ENCODE measurements at places on chromosomes 7 and 10. TPM values are rescaled to one million over a fixed set of nuclear protein-coding genes. Genes with fewer than 3 reads are reported as not detected.

DNA sequence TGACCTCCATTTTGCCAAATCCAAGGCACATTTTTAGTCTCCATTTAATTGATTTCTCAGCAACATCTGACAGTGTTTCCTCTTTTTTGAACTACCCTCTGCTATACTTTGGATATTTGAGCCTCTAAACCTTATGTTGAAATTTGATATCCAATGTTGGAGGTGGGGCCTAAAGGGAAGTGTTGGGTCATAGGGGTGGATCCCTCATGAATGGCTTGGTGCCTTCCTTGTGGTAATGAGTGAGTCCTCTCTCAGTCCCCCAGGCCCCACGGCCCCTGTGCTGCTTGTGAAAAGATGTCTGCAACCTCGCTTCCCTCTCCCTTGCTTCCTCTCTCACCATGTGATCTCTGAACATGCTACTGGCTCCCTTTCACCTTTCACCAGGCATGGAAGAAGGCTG, 96.8 kb upstream of the DGKB start:
- DNase-seq, result no peak
- H3K27me3 ChIP-seq, result no peaks in the 10 kb centered on the region
- H3K4me1 ChIP-seq, result no peaks in the 10 kb centered on the region

The OPN4 gene
- total RNA-seq, result not detected

The GLI3 gene
- total RNA-seq, result 24.9 TPM

The CCDC172 gene
- not detected for total RNA-seq

DNA sequence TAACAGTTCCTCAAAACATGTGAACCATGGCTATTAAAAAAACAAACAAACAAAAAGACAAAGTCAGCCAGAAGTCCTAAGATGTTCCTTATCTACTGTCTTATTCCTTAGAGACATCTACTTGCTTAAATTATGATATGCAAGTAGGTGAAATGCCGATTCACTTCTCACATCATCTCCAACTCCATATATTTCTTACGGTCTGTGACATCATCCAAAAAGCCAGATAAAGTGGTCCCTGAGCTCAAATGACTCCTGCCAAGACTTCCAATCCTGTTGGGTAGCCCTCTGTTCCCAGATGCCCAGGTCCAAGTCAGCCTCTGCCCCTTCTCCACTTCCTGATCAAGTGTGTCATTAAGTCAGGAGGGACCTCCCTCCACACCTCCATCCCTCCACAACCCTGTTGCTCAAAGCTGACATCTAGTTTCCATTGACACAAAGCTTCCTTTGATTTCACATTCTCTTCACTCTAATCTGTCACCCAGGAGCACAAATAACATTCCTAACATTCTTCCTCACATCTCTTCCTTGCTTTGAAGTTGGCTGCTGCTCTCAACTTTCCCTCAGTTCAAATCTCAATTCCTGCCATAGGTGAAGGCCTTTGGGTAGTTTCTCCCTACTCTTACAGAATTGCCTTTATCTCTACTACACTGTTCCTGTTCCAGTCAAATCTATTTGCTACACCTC, 56.1 kb upstream of the PDLIM1 start:
- peak overlapping the region; percentile 10 for H3K27ac ChIP-seq
- H3K4me3 ChIP-seq, result no peak overlapping the region
- DNase-seq, result no peak
- H3K36me3 ChIP-seq, result peaks cover 44% of the 10 kb centered on the region
- no peaks in the 10 kb centered on the region for H3K27me3 ChIP-seq

DNA sequence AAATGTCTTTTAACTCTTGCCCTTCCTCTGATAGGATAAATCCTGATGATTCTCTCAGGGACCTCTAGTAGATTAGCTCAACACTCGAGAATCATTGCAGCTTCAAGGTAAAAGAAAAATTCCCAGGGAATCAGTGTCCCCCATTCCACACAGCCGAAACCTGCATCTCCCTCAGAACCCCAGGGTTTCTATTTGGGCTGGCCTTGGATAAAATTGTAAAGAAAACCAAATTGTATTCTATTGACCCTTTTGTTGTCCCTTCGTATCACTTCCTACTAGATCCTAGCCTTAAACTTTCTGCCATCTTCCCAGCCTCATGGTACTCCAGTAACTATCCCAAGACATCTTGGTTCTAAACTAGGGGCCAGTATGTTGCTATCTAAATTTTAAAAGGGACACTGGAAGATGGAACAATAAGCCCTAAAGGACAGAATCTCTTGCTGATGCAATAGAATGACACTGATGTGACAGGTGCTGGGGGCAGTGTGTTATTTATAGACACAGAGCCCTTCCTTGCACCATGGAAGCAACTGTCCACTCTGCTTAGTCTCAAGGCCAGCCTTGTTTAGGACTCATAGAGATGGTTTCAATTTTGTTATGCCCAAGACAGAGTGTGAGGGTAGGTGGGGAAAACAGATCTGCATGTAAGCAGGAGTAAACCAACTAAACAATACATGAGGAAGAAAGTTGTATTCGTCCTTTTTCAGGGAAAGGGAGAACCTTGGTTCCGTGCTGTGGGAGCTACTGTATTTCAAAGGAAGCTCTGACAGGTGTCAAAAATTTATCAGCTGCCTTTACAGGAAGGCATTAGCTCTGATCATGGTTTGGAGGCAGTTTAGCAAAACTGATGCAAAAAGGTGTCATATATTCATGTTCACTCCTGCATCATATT, 7.6 kb downstream of the ASB15 start:
- no peaks in the 10 kb centered on the region for H3K36me3 ChIP-seq
- no peak overlapping the region for H3K4me3 ChIP-seq
- no peak overlapping the region for H3K27ac ChIP-seq
- peaks cover 2% of the 10 kb centered on the region for H3K4me1 ChIP-seq

DNA sequence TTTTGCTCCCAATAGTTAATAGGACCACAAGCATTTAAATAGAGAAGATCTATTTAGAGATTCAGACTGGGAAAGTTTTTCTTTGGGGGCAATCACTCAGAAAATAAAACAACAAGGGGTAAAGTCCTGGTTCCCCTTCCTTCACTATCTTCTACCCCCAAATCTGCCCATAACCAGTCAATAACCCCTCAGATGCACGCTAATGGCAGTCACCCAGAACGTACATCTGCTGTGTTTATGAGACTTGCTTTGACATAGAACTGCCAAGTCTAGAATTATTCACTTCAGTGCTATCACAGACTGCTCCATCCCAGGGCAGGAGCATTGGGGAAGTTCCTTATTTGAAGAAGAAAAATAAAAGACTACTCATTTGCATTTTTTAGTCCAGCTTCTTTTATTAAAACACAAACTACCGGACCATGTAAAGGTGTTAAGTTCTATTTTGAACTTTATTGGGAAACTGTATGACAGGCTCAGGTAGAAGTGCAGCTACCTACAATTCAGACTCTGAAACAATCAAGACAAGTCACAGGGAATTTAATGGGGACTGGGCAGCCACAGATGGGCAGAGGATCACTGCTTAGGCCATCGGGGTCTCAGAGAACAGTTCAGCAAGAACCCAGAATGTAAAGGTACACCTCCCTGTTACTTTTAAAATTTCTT, 38.4 kb downstream of the ANK3 start:
- H3K36me3 ChIP-seq, result no peaks in the 10 kb centered on the region
- no peak for DNase-seq
- peaks cover 29% of the 10 kb centered on the region for H3K4me1 ChIP-seq

GRCh38 chr10:113563306-113564088, 10.6 kb downstream of the HABP2 start:
- no peak overlapping the region for H3K4me3 ChIP-seq
- no peak overlapping the region for H3K27ac ChIP-seq
- H3K27me3 ChIP-seq, result peaks cover 10% of the 10 kb centered on the region
- no peaks in the 10 kb centered on the region for H3K36me3 ChIP-seq

DNA sequence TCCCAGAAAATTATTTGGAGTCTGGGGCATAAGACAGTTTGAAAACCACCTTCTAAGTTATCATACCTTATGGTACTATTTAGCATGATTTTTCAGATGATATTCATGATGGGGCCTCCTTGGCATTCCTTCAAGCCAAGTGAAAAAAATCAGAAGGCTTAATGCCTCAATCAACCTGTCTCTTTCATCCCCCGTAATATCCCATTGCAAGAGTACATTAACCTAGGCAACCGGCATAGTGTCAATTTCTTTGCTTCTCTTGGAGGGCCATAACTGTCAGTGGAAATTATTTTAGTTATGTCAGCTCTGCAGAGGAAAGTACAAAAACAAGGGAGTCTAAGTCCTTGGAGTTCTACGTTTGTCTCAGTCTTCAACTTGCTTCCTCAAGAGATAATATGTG, 43.4 kb downstream of the INHBA start:
- no peaks in the 10 kb centered on the region for H3K36me3 ChIP-seq
- no peaks in the 10 kb centered on the region for H3K4me1 ChIP-seq
- DNase-seq, result no peak
- H3K27ac ChIP-seq, result no peak overlapping the region

GRCh38 chr10:23818484-23818883, 379.6 kb downstream of the OTUD1 start:
- no peaks in the 10 kb centered on the region for H3K4me1 ChIP-seq
- no peaks in the 10 kb centered on the region for H3K36me3 ChIP-seq
- DNase-seq, result no peak
- H3K27ac ChIP-seq, result no peak overlapping the region
- H3K4me3 ChIP-seq, result no peak overlapping the region
- peaks cover 1% of the 10 kb centered on the region for H3K27me3 ChIP-seq

DNA sequence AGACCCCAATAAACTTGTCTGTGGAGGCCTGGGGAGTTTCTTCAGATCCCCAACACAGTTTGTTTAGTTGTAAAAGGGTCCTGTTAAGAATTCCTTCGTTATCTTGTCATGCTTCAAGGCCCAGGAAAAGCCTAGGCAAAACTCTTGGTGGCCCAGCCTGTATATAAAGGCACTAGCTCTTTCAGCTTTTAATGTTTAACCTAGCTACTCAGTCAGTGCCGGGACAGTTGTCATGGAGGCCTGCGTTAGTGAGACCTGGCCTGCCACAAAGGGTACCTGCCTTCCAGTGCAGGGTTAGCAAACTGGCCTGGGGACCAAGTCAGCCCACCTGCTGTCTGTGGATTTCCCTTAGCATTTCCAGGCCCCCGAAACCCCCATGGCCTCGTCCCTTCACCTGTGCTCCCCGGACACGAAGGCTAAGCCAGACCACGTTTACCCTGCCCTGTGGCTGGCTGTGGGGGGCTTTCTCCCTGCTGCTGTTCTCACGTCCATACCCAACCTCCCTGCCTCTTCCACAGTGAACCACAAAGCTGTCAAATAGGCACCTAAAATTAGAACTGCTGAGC, 96.9 kb upstream of the PPP2R2D start:
- no peaks in the 10 kb centered on the region for H3K4me1 ChIP-seq
- peaks cover 3% of the 10 kb centered on the region for H3K27me3 ChIP-seq
- no peaks in the 10 kb centered on the region for H3K36me3 ChIP-seq
- H3K27ac ChIP-seq, result no peak overlapping the region

- H3K4me3 ChIP-seq, result no peak overlapping the region
- no peaks in the 10 kb centered on the region for H3K4me1 ChIP-seq
- peaks cover 2% of the 10 kb centered on the region for H3K27me3 ChIP-seq
- H3K36me3 ChIP-seq, result no peaks in the 10 kb centered on the region
- DNase-seq, result no peak
Observed at GRCh38 chr7:76261931-76262330, 40.5 kb upstream of the HSPB1 start.

The TMEM176A gene
- total RNA-seq, result 1.3 TPM

DNA sequence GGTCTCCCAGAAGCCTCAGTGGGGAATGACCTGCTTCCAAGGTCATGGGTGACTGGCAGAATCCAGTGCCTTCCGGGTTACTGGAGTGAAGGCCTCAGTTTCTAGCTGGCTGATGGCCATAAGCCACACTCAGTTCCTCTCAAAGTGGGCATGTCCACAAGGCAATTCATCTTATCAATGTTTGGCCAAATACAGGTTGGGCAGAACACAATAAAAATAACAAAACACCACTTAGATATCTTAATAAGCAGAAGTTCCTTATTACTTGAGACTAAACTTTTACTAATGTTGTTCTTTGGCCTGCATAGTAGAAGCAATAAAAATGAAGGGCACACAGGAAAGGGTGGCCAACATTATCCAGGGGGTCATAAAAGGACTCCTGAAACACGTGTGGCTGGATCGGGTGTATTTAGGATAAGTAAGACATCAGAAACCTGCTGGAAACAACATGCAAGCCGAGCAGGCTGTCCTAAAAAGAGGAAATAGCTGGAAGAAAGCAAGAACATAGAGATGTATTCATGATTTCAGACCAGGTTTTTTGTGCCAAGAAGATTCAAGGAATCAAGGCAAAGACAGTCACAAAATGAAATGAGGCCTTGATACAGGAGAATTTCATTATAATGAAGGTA, 19.6 kb upstream of the AKR1C2 start:
- H3K4me3 ChIP-seq, result no peak overlapping the region
- H3K27ac ChIP-seq, result no peak overlapping the region
- no peak for DNase-seq
- H3K36me3 ChIP-seq, result no peaks in the 10 kb centered on the region
- no peaks in the 10 kb centered on the region for H3K27me3 ChIP-seq

DNA sequence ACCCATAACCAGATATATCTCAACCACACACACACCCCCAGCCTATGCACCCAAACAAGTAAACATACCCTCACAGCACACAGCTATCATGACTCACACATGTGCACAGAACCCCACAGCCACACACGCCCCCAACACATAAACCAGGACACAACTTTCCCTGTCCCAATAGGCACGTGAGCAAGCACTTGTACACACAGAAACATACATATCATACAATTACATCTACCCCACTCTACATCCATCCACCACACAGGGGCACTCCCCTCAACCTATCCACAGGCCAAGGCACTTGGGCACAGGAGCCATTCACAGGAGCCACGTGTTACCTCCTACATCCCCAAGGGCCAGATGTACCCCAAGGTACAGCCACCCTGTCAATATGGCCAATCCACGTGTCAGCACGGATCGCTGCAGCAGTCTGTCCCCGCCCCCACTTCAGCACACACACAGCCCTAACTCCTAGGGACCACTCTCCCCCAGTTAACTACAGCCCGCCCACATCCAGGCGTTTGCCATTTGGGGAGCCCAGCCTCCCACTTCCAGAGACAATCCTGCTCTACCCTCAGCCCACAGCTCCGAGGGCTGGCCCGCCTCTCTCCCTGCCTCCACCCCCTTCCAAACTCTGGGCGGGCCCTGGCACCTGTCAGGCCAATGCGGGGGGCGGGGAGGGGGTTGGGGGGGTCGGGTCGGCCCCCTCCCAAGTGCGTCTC, 163.5 kb downstream of the SH3PXD2A start:
- DNase-seq, result no peak
- H3K27ac ChIP-seq, result peak overlapping the region; percentile 7
- peak overlapping the region; percentile 16 for H3K4me3 ChIP-seq
- peaks cover 14% of the 10 kb centered on the region for H3K4me1 ChIP-seq
- H3K27me3 ChIP-seq, result peaks cover 26% of the 10 kb centered on the region

GRCh38 chr7:27173511-27173955, 587 bp downstream of the HOXA10 start:
- no peak overlapping the region for H3K4me3 ChIP-seq
- DNase-seq, result no peak
- H3K36me3 ChIP-seq, result no peaks in the 10 kb centered on the region
- H3K4me1 ChIP-seq, result peaks cover 32% of the 10 kb centered on the region
- no peak overlapping the region for H3K27ac ChIP-seq
- peaks cover 41% of the 10 kb centered on the region for H3K27me3 ChIP-seq

GRCh38 chr7:1752771-1753563, 82.9 kb downstream of the ELFN1 start:
- no peak for DNase-seq
- H3K4me3 ChIP-seq, result no peak overlapping the region
- no peaks in the 10 kb centered on the region for H3K4me1 ChIP-seq
- peak overlapping the region; percentile 2 for H3K27ac ChIP-seq
- H3K36me3 ChIP-seq, result no peaks in the 10 kb centered on the region
- H3K27me3 ChIP-seq, result peaks cover 5% of the 10 kb centered on the region
